Esophagus muscularis mucosa (tissue), 4 donors: ENCODE measurements at places on chromosomes 3 and 15. TPM values are rescaled to one million over a fixed set of nuclear protein-coding genes. Genes with fewer than 3 reads are reported as not detected.

The LRRC31 gene
- not detected for total RNA-seq

The TPRG1 gene
- 2.9 TPM for total RNA-seq

DNA sequence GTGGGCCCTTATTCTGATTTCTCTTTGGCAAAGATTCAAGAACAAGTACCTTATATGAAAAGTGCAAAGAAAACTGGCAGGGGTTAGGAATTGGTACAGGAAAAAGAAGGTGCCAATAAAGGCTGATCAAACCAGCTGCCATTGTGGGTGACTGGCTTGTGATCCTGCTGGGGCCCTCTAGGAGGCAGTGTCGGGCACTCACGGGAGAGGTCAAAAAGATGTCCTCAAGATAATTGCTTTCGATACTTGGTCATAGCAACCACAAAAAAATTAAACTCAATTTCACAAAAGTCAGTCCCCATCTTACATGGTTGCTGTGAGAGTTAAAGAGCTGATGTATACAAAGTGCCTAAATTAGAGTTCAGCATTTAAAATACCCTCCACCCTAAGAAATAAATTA, 31.0 kb upstream of the CAV3 start:
- no peak for DNase-seq
- no peaks in the 10 kb centered on the region for H3K36me3 ChIP-seq
- H3K4me3 ChIP-seq: no peak overlapping the region

The MESP1 gene
- total RNA-seq: 0.50 TPM

The ACSBG1 gene
- 1.2 TPM for total RNA-seq

GRCh38 chr15:69979262-69979661, 118.5 kb downstream of the TLE3 start:
- H3K4me3 ChIP-seq: no peak overlapping the region
- H3K4me1 ChIP-seq: no peaks in the 10 kb centered on the region
- no peak for DNase-seq
- H3K36me3 ChIP-seq: no peaks in the 10 kb centered on the region

DNA sequence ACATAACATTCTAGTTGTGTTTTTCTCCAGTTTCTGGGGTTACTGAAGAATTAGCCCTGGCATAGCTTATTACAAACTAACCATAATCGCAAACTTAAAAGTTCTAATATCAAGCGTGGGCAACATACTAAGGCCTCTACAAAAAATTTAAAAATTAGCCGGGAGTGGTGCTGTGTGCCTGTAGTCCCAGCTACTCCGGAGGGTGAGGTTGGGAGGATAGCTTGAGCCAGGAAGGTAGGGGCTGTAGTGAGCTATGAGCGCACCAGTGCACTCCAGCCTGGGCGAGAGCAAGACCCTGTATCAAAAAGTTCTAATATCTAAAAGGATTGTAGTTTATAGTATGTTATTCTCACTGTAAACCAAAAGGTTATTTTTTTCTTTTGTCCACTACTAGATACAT, 1.1 kb downstream of the OIP5 start:
- no peaks in the 10 kb centered on the region for H3K36me3 ChIP-seq
- no peak for DNase-seq
- H3K4me1 ChIP-seq: peaks cover 16% of the 10 kb centered on the region
- no peak overlapping the region for H3K4me3 ChIP-seq
- H3K27me3 ChIP-seq: no peaks in the 10 kb centered on the region
